ENCODE measurements at places on chromosomes 4 and X.

GRCh38 chrX:31500921-31501320, 429.1 kb upstream of the FTHL17 start:
- no peak for DNase-seq

- DNase-seq = no peak
Observed at GRCh38 chr4:74084984-74085383, 14.0 kb downstream of the CXCL2 start.

GRCh38 chr4:7244331-7244665, 52.0 kb downstream of the SORCS2 start:
- DNase-seq = no peak

- no peak for DNase-seq
Observed at GRCh38 chr4:183014361-183015084, 84.5 kb upstream of the WWC2 start.

Measured in LHCN-M2 (cell line).